GM12892 (cell line): ENCODE measurements at places on chromosomes 1 and 21.
A peak's percentile ranks its signal among the peaks of the same experiment; 100 is the strongest.

GRCh38 chr1:97392701-97393100, 528.1 kb downstream of the DPYD start:
- DNase-seq = no peak

DNA sequence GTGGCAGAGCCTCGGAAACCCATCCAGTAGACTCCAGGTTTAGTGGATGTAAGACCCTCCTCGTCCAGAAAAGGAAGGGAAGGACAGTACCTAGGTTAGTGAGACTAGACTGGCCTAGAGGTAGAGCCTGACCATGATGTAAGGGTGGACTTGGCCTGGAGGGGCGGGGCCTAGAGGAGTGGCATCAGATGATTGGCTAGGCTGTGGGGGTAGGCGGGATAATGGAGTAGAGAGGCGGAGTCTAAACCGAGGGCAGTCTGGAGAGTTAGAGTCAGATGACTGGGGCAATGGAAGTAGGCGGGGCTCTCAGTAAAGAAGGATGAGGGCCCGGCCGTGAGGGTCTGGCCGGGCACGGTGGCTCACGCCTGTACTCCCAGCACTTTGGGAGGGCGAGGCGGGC, 70.1 kb downstream of the EPHB2 start:
- DNase-seq = peak; percentile 40

DNA sequence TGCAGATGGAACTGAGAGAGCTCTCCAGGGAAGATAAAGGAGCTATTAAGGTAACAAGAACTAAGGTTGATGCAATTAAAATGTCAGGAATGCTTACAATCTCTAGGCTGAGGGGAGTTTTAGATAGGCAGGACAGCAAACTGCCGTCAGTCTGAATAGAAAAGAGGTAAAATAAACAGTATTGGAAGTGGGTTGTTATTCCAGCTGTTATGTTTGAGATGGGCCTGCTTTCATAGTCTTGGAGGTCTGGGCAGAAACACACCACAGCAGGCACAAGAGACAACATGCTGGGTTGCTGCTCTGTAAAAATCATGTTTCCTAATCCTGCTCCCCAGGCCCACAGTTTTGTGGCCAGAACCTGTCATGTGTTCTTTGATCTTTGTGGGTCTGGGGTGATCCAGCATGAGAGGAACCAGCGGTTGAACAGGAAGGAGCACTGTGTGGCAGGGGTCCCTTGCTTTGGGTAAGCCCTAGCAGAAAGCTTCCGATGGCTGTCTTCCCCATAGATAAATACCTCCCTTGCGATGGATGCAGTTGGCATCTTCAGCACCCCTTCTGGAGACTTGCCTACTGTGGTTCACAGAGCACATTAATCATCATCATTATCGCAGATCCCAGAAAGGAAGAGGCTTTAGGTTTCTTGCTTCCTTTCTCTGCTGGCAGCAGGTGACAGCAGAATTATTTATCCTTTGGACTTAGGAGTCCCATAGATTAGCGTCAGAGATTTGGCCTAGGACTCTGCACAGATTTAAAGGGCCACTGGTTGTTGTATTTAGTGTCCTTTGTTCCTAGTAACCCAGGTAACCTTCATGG, 97.1 kb downstream of the AK5 start:
- no peak for DNase-seq

DNA sequence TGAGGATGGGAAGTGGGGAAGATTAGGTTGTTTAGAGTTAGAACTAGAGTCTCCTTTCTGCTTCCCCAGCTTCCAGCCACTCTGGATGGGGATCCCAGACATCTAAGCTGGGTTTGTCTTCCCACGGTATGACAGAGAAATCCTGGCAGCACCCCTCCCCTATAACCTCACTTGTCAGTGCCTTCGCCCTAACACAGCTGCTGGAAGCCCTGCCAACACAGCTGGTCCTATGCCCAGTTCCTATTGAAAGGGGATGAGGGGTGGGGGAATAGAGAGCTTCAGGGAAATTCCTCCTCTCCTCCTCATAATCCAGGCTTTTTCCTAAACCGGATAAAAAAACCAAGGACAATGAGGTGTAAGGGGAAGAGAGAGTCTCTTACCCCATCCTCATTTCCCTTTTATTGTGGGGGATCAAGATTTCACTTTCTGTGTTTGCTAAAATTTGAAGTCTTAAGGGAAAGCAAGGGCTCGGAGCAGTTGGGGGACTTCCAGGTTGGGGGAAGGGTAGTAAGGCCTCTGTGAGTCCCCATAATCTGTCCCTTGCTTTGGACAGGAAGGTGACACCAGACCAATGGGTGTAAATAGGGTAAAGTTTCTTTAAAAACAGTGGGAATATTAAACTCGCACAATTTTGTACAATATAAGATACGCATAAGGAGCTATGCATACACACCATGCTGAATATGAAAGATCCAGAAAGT, 590 bp downstream of the TMOD4 start:
- DNase-seq = no peak

DNA sequence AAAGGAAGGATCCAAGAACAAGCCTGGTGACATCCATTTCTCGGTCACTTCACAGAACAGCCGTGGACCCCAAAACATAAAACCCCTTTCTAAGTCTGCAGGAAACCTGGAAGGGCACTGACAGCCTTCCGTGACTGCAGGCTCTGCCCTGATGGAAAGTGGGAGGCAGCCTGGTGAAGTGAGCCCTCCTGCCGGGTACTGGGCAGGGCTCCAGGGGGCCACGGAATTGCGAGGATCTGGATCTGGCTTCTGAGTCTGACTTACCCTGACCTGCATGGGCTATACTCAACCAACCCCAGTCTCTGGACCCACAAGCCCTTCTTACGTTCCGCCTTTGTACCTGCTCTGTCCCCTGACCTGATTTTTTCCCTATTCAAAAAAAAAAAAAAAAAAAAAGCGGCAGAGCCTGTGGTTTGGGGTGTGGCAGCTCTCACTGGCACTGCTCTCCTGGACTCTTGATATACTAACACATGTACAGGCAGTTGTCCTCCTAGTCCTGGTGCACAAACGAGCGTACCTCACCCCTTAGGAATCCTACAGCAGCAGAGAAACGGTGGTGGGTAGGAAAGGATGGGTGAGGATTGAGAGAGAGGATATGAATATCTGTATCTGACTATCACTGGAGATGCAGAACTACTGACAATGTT, 82.9 kb downstream of the BEND5 start:
- DNase-seq = no peak

DNA sequence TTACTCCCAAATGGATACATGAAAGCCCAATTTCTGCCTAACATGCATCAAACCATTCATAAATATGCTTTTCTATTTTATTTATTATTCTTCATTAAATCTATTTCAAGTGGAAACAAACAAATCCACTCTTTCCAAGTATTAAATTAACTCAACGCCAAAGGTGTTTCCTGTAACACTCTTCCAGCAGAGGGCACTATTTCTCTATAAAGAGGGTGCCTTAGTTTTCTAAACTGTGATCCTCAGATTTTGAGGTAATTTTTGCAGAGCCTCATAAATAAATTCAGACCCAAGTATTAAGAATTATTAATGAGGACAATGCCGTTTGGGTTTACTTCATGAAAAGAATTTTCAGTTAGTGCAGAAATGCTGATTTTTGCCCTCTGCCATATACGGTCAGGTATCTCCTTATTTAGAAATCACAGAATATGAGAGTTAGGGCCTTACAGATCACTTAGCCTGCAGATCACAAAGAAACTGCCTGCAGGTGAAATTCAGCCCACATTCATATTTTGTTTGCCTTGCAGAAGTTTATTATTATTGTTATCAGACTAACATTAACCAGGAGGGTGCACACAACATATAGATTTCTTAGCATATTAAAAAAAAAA, 40.1 kb upstream of the MYSM1 start:
- DNase-seq = peak; percentile 33

- no peak for DNase-seq
Observed at GRCh38 chr1:96944432-96945092, 223.0 kb downstream of the PTBP2 start.

- no peak for DNase-seq
Observed at GRCh38 chr1:154998201-154998780, 4.3 kb upstream of the ZBTB7B start.

- DNase-seq = no peak
Observed at GRCh38 chr21:46188226-46189212, 4.3 kb upstream of the SPATC1L start.

DNA sequence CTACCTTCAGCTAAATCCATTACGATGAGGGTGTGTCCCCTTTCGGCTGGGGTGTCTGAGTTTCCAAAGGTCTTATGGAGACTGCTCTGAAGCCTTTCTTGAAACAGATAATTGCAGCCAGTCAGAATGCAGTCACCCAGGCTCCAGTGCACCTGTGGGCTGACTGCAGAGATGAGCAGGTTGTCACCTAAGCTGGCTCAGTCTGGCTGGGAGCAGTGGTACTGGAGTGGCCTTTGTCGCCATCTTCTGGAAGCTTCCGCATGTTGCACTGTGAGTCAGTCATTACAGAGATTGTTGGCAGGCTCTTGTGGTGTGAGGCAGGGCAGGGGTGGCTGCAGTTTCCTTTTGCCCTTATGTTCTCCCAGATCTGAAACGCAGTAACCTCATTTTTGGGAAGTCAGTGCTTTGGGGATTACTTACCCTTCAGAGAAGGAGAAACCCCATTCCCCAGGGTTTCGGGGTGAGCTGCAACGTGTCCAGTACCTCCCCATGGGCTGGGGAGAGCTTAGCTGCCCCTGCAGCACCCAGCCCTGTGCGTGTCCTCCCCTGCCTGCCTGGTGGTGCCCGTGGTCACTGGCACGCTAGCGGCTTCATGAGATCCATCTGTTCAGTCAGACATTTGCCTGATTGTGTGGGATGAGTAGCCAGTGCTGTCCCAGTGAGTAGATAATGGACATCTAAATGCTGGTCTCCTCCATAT, 48.0 kb downstream of the SMYD2 start:
- DNase-seq = peak; percentile 54

DNA sequence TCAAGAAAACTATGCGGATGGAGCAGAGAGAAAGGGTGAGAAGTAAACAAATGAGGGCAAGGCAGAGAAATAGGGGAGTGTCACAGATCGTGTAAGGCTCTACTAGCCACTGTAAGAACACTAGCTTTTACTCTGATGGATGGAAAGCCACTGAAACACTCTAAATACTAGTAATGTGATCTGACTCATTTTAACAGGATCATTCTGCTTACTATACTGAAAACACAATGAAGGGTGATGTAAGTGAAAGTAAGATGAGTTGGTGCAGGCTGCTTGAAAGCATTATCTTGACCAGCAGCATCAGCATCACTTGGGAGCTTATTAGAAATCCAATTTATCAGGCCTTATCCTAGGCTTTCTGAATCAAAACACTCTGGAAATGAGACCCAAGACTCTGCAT, 32.7 kb downstream of the TUT4 start:
- no peak for DNase-seq

DNA sequence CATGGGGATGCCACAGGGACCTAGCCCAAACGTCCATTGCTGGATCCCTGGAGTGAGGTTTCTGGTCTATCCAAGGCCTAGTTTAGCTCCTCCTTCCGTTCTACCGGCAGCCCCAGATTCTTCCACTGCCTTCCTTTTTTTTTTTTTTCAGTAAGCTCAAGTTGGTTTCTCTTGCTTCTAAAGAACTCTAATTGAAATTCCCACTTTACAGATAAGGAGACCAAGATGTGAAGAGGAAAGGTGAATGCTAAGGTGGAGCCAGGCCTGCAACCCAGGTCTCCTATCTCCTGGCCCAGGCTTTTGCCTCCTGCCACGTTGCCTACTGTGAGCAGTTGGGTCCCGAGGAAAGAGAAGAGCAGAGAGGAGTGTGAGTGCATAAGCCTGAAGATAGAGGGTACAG, 31.5 kb upstream of the CLIC4 start:
- DNase-seq = no peak

- no peak for DNase-seq
Observed at GRCh38 chr1:48470950-48471690, 884 bp downstream of the SPATA6 start.

- DNase-seq = no peak
Observed at GRCh38 chr21:22280851-22281250, 1282.6 kb downstream of the NCAM2 start.

DNA sequence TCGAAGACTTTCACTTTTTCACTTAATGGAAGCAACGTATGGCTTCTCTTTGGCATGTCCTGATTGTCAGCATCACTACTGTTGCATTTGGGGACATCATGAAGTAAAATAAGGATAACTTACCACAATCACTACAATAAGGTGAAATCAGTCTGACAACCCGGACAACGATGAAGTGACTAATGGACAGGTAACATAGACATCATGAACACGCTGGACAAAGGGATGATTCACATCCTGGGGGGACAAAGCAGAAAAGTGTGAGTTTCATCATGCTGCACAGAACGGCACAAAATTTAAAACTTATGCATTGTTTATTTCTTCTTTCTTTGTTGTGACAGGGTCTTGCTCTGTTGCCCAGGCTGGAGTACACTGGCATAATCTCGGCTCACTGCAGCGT, 53.9 kb downstream of the FH start:
- no peak for DNase-seq

DNA sequence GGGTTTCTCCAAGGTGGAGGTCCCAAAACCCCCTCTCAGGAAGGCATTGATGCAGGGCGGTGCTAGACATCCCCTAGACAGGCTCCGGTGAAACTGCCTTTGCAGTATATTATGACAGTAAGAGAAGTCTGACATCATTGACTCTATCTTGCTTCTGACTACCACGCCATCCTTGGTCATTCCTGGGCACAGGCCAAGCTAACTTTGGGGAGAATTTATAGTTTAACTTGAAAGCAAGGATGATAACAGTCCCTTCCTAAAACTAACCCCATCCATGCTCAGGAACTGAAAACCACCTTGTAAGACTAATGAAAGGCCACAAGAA, 30.3 kb downstream of the RSPH1 start:
- no peak for DNase-seq

GRCh38 chr1:245622332-245623014, 467.7 kb downstream of the KIF26B start:
- DNase-seq = no peak

GRCh38 chr1:194194724-194195123, 1008.3 kb upstream of the B3GALT2 start:
- DNase-seq = no peak

DNA sequence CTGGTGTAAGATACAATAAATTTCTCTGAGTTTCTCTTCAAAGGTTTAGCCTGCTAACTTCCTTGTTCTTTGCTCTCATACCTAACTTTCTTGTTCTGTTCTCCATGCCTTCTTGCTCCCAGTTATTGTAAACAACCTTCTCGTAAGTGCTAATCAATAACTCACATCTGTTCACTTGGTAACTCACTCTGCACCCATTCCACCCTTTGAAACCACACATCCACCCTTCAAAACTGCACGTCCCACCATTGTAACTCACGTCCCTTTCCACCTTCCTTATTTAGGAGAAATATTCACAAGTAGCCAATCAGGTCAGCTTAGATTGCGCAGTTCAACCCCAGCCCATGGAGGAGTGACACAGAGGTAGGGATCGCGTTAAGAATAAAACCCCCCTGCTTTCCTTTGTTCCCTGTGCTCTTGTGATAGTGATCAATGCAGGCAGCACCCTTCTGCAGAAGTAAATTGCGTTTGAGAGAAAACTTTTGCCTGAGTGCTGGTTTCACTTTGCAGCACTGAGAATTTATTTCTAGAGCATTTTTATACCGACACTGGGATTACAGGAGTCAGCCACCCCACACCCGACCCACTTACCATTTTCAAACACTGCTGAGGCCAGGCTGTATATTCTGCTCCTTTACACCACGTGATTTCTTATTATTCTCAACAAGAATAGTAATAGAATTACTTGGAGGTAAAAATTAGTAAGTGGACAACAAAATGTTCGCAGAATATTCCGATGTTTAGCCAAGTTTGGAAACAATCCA, 789.2 kb upstream of the RGS18 start:
- DNase-seq = no peak

GRCh38 chr1:234409328-234409727, 36.1 kb downstream of the COA6 start:
- no peak for DNase-seq
